GM19239 (cell line): ENCODE measurements at places on chromosomes 4 and X.

GRCh38 chrX:9462456-9462855, 2.4 kb upstream of the TBL1X start:
- DNase-seq, result no peak

DNA sequence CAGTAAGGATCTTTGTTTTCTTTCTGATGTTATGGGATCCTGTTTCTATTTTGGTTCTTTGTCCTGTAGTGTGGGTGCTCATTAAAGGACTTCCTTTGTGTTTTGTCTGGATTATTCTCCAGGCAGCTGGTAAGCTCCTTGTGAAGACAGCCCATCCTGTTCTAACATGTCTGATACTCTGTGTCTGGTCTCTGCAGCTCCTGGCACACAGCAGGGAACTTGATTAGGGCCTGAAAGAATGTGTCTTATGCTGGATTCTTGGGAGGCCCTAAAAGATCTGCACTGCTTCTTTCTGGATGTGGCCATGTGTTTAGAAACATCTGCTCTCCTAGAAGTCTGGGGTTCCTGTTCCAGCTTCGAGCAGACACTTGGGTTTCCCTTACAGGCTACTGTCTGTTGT, 38.1 kb upstream of the ATXN3L start:
- DNase-seq, result no peak

GRCh38 chr4:178778496-178778895, 1336.3 kb upstream of the AGA start:
- no peak for DNase-seq

GRCh38 chr4:183384516-183384915, 59.9 kb upstream of the CDKN2AIP start:
- no peak for DNase-seq

- DNase-seq, result no peak
Observed at GRCh38 chr4:22778547-22779163, 85.9 kb downstream of the GBA3 start.

- no peak for DNase-seq
Observed at GRCh38 chrX:110795645-110796406, at the start of gene CHRDL1. Gene CHRDL1, minus strand, starts transcription at chrX:110795817. Its CDS starts 3,636 bp downstream, at chrX:110792181.

DNA sequence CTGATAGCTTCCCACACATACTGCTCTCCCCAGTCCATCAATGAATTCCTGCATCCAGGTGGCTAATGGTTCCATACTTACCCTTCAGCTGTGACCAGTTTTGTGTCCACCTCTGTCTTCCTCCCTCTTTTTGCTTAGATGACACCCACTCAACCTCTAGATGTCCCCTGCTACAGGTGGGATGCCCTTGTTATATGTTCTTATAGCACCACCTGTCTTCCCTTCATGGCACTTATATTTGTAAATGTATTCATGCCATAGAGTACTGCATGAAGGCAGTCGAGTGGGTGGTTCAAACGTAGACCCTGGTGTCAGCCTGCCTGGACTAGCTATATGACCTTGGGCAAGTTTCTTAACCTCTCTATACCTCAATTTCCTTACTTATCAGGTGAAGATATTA, 6.5 kb upstream of the USP46 start:
- DNase-seq, result peak; percentile 14

- no peak for DNase-seq
Observed at GRCh38 chr4:76704133-76704881, 193.6 kb downstream of the SOWAHB start.

DNA sequence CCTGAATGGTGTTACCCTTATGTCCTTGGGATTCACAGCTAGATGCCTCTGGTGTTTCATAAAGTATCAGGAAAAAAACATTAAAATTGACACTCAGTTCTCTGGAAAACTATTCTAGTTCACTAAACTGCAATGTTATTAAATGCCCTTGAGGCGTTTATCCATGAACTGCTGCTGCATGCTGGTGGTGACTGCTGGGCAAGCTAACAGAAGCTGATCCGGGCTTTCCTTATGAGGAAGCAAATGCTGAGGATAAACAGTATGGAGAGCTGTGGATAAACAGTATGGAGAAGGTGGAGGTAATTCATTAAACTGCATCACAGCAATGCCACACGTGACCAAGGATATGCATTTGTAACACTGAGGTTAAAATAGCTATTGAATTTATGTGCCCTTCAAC, 227.0 kb downstream of the NR3C2 start:
- DNase-seq, result no peak
